ENCODE measurements at places on chromosomes 3 and 15.

DNA sequence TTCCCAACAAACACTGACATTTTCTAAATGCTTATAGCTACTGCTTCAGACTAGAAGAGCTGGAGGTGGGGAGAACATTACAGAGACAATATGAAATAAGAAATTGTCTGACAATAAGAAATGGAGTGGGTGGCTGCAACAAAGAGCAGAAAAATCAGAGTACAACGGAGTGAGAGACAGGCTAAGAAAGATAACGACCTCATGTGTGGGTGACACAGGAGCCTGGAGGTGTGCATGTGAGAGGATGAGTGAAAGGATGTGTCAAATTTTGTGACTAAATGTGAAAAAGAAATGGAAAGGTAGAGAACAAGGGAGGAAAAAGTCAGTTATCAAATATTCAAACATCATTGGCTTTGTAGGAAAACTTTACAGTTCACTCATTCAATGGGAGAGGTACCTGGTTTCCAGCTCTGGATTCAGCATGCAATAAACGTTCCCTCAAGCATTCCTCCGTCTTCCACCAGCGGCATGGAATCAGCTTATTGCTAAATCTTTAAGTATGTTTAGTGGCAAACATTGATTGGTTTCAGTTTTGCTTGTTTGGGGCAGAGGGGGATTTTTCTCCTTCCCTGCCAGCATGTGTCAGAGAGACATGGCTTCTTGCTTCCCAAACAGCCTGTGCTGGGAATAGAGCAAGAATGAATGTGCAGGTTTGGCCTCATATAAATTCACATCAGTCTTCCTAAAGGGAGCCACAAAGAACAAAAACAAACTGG is 103.8 kb upstream of the CHRM5 start:
- DNase-seq, result no peak

GRCh38 chr3:77859156-77859555 is 819.3 kb downstream of the ROBO2 start:
- no peak for DNase-seq

DNA sequence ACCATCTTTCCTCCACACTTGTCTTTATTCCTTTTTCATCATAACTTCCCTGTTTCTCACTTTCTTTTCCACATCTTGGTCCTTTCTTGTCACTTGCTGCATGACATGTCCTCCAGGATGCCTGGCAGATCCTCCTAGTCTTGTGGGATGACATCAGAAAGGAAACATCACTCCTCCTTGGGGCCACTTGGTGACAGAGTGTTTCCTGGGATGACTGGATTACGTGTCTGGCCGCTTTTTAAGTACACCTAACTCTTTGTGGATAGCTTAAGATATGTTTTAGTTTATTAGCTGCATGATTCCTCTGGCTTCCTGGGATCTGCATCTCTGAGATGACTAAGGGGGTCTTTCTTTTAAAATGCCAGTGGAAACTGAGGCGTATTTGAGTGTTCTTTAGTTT is 363.5 kb upstream of the FRG2C start:
- no peak for DNase-seq

DNA sequence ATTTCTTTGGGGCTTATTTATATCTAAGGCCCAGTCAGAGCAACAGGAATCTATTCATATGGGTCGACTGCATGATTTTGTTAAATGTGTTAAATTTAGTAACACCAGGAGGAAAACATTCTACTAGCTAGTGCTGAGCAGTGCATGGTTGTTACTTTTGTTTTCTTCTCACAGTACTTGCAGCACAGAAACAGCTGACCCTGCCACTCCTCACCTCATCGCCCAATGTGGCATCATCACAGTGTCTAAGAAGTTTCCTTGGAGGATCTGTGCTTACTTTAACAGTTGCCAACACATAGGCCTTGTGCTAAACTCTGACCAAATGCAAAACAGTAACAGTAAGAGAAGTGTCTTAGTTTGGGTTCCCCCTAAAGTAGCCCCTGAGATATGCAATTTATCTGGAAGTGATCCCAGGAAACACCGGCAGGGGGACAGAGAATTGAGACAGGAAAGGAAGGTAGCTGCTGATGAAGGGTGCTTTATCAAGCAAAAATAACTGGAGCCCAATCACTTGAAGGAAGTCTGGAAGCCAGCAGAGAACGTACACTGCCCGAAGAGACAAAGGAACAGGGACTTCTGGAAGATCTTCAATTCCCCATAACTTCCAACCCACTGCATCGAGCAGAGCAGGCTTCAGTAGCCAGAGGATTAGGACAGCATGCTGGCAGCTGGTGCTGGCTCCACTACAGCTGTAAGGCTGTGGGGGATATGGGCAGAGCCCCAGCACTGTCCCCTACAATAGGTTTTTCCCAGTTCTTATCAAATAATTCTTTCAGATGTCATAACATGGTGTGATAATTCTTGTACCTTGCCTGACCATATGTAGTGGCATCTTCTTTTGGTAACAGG is 36.0 kb upstream of the ULK4 start:
- DNase-seq, result no peak

DNA sequence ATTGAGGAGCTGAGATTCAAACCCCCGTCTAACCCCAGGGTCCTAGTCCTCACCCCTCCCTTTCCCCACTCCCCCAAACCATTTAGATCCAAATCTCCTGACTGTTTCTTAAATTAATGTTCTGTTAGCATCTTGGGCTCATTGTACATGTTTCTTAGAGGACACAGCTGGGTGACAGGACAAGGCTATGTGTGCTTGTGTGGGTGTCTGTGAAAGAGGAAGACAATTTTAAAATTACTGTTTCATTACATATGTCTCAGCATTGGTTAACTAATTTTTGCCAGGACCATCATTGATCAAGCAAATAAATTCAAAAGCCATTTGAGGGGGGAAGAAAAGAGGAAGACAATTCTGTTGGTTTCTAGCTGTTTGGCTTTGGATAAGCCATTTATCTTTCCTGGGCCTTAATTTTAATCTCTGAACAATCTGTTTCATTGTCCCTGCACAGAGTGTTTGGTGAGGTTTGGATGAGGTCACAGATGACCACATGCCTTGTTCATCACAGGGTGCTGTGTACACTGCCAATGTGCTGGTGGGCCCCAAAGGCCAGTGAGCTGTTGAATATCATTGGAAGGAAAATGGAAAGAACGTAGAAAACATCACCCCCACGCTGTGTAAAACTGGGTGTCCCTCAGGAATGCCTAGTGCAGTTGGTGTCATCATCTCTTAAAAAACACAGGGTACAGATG is 51.9 kb downstream of the RPLP1 start:
- DNase-seq, result no peak

DNA sequence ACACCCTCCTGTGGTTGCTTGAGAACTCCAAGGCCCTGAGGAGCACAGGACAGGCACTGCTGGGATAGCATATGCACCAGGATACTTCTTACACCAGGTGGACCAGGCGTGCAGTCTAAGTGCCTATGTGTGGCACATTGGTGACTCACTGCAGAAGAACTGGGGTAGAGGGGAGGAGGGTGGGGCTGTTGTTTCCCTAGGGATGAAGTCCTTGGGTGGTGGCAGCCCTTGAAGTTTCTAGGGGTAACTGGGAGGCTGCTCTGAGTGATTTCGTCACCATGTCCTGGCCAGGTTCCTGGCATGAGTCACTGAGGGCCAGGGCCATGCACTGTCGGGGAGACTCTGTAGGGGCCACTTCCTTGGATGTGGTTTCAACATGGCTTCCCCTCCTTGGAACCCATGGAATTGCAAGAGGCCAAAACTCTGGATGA is 15.9 kb downstream of the MYZAP start:
- DNase-seq, result peak; percentile 34

DNA sequence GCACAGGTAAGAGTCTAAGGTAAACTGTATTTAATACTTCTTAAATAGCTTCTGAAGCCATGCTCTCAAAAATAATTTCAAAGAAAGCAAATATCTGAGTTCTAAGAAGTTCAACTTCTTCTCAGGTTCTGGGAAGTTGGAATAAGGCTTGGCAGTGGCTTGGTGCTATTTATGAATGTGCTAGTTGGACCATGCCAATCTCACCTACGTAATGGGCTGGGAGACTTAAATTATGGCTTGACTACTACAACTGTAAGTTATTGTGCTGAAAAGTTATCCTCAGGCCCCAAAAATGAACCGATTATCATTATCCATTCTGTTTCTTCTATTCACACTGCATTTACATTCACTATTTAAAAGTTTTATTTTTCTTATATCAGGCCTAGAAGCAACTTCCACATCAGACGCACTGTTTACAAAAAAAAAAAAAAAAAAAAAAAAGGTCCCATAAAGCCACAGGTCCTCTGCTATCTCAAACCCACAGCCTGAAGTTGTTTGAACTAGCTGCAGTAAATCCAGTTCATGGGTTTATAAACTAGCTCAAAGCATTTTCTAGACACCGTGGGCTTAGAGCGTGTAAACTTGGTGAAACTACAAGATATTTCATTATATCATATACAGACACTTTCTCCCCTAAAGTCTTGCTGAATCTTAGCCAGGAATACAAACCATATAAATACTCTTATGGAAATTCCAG is 3.4 kb downstream of the LRIG1 start:
- no peak for DNase-seq

DNA sequence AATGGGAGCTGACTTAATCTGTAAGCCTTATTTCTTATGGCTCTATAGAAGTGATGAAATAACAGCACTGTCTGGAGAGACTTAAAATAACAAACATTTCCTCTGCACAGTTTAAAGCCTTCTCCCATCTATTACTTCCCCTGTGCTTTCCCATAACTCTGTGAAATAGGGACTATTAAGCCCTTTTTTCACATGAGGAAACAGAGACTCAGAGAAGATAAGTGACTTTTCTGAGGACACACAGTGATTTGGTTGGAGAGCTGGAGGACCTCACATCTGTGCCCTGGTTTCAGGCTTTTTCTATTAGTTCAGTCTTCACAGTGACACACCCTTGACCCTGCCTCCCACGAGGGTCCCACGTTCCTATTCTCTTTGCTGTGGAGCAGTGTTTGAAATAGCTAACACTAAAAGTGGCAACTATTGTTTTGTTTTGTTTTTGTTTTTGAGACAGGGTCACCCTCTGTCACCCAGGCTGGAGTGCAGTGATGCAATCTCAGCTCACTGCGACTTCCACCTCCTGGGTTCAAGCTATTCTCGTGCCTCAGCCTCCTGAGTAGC is 82.9 kb downstream of the ST6GAL1 start:
- DNase-seq, result no peak

- DNase-seq, result peak; percentile 9
Measured at GRCh38 chr3:107598926-107599771, 76.4 kb downstream of the BBX start.

- peak; percentile 38 for DNase-seq
Measured at GRCh38 chr3:86180696-86181095, 810.3 kb downstream of the VGLL3 start.

DNA sequence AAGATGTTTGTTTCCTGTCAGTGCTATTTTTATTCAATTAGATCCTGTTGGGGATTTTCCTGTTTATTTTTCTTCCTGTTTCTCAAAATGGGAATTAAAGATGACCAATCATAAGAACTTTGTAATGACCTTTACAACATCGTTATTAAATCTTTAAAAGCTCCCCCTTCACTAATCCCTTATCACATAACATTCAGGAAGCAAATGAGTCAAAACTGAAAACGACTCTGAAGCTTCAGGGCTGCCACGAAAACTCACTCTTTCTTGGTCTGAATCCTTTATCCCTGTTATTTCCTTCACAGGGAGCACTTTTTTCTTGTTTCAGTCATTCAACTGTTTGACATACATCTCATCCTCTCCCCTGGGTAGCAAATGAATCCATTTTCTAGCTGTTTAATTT is 75.8 kb upstream of the MB21D2 start:
- no peak for DNase-seq

DNA sequence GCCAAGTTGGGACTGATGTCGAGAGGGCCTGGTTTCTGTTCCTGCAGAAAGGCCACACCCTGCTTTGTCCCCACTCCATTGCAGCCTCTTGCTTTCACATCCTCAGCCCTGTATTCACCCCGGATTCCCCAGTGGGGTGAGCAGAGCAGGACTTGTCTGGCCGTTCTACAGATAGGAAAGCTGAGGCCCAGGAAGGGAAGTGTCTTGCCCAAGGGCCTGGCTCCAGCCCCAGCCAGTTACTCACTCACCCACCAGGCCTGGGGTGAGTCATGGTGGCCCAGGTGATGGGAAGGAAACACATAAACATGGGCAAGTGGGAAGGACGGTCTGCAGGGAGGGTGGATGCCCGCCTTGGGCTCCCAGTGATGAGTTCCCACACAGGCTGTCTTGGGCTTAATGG is 6.1 kb upstream of the DUSP7 start:
- DNase-seq, result peak; percentile 64

DNA sequence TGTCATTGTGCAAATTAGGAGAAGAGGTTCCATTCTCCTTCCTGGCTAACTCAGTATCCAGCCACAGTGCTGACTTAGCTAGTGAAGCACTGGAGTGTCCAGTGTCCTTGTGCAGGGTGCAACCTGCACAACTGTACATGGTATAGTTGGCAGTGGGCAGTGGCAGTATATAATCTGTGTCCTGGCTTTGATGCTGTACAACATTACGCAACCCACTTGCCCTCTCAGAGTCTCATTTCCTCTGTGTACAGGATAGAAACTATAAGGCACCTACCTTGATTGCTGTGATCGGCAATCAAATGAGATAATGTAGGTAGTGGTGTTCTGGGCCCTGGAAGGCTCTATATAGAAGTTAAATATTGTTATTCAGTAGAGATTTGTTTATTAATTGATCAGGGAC is 333.6 kb downstream of the CLSTN2 start:
- DNase-seq, result no peak

GRCh38 chr3:150273396-150273795 is 134.7 kb upstream of the TSC22D2 start:
- no peak for DNase-seq

DNA sequence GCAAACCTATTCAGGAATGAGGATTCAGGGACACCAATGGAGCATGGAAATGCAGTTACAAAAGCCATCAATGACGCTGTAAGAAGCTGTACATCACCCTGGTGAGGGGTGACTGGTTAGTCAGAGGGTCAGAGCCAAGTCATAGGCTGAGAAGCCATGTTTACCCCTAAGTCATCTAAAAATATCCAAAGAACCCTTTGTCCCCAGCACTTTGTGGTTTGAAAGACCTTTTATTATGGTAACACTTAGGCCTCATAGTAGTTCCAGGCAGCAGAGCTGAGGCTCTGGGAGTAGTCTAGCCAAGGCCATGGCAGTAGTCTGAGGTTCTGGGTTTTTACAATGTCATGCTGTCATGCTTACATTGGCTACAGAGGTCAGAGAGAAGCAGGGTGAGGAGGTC is 131.2 kb downstream of the CTNNB1 start:
- no peak for DNase-seq

GRCh38 chr3:116165135-116165534 is 280.2 kb downstream of the LSAMP start:
- DNase-seq, result no peak

DNA sequence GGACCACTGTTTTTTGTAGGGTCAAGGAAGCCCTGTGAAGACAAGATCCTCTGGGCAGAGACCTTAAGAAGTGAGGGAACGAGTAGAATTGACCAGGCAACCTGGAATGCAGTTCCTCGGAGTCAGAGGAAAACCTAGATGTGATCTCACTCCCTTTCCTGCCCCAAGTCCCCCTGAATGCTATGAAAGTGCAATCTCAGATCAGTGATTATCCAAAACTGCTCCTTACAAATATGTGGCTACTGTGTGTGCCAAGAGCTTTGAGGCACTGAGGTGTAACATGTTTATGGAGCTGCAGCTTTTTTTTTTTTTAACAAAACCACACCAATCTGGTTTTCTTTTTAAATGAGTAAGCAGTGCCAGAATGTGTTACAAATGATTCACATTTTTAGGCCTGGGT is 35.8 kb downstream of the THSD4 start:
- peak; percentile 56 for DNase-seq

- DNase-seq, result no peak
Measured at GRCh38 chr3:25785826-25786225, 2.6 kb upstream of the NGLY1 start.
